ENCODE measurements at places on chromosomes 7 and 10.

DNA sequence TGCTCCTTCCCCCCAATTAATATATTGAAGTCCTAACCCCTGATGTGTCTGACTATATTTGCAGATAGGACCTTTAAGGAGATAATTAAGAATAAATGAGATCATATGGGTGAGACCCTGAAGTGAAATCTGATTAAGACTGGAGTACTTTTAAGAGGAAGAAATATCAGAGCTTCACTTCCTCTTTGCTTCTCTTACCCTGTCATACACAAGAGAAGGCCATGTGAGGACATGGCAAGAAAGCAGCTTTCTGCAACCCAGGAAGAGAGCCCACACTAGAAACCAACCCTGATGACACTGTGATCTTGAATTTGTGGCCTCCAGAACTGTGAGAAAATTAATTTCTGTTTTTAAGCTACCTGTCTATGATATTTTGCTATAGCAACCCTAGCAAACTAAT, 44.2 kb downstream of the JMJD1C start:
- H3K36me3 ChIP-seq: no peaks in the 10 kb centered on the region
- H3K27me3 ChIP-seq: no peaks in the 10 kb centered on the region
- H3K4me1 ChIP-seq: peaks cover 13% of the 10 kb centered on the region
- H3K4me3 ChIP-seq: no peak overlapping the region
- DNase-seq: peak; percentile 66

DNA sequence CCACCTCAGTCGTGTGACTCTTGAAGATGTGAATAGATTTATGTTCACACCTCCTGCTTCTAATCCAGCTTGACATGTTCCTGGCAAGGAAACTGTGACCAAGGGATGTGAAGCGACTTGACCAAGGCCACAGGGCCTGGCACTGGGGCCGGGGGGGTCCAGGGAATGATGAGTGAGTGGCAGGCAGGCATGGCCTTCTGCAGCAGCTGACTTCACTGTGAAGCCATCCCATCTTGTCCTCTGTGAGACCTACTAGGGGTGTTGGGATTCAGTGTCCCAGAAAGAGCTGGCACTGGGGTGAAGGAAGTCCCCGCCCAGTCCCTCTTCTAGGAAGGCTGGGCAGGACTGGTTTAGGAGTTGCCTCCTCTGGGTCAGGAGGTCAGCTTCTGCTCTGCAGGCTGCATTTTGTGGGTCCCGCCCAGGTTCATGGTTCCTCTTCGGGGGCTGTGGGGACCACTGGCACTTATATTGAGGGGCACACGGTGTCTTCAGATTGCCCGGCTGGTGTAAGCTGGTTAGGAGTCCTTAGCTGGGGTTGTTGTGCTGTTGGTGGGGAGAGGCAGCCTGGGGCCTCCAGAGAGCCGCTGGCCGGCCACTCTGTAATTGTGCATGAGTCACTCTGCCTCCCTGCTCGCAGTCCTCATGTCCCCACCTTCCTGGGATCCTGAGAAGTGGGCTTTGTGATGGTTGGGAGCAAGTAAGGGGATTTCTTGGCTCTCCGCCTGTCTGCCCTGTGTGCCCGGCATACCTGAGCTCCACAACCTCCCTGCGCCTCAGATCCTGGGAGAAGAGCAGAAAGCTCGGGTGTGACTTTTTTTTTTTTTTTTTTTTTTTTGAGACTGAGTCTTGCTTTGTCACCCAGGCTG, 11.0 kb downstream of the ZMIZ1 start:
- H3K27ac ChIP-seq: no peak overlapping the region
- no peak overlapping the region for H3K4me3 ChIP-seq
- peaks cover 28% of the 10 kb centered on the region for H3K27me3 ChIP-seq
- no peaks in the 10 kb centered on the region for H3K36me3 ChIP-seq
- no peak for DNase-seq

DNA sequence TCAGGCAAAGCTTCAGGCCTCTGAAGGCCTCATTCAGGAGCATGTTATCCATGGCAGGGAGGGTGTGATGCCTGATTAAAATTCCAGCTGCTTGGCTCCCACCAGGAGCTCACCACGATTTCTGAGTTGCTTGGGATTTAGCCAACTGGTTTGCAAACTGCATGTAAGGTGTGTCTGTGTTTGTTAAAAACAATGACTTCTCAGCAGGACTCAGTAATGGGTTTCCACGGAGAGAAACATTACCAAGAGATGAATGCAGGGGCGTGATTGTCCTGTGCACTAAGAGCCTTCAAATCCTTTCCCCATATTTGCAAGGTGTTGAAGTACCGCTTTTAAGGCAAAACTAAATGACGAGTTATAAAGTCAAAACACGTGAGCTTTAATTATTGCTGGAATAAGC, 88.8 kb upstream of the BTBD16 start:
- H3K4me3 ChIP-seq: no peak overlapping the region
- no peak for DNase-seq
- H3K27ac ChIP-seq: no peak overlapping the region
- no peaks in the 10 kb centered on the region for H3K36me3 ChIP-seq
- H3K4me1 ChIP-seq: no peaks in the 10 kb centered on the region

DNA sequence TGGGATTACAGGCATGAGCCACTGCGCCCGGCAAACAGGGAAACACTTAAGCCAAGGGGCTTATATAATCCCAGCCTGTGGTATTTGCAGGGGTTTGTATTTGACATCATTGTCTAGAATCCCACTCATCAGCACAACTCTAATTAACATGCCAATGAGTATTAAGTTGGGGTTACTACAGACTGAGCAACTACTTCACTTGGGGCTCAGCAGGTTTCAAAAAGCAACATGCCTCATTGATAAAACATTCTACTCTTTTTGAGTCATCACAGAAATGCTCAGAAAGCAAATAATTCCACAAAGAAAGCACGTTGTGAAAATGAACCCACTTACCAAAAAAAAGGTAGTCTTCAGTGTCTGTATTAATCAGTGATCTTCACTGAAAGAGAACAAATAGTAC, 236.9 kb upstream of the CELF2 start:
- H3K4me3 ChIP-seq: no peak overlapping the region
- no peak overlapping the region for H3K27ac ChIP-seq
- H3K36me3 ChIP-seq: no peaks in the 10 kb centered on the region
- DNase-seq: no peak

DNA sequence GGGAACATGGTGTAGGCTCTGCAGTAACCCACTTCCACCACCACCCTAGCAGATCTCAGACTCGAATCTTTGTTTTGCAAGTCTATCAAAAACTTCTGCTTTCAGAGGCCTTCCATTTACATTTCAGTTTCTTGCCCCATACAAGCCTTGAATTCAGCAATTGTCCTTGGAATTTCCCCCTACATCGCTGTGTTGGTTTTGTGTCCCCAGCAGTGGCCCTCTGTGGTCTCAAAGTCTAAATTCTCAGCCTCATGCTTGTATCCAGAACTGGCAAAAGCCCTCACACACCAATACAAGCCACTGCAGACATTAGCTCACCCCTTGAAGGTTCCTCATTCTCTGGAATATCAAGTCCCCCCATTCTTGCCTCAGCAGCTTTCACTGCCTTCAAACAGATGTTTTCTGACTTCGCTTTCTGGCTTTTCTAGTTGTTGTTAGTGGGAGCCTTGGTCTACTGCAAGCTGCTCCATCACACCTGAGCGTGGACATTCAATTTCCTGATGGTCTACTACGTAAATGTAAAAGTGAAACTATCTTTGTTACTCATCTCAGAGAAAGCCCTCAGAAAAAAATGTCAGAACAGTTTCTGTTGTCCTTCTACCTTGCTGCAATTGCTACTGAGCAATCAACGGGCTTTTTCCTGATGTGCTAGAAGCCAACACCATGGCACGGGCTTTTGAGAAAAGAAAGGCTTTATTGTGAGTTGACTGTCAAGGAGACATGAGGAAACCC, 1.8 kb upstream of the NUB1 start:
- no peaks in the 10 kb centered on the region for H3K27me3 ChIP-seq
- peaks cover 8% of the 10 kb centered on the region for H3K36me3 ChIP-seq
- H3K4me1 ChIP-seq: peaks cover 29% of the 10 kb centered on the region
- DNase-seq: peak; percentile 59
- H3K4me3 ChIP-seq: no peak overlapping the region
- peak overlapping the region; percentile 79 for H3K27ac ChIP-seq
